Cerebellar cortex (tissue), 1 donor: ENCODE measurements at places on chromosomes 1 and 21.

- no peak for DNase-seq
Measured at GRCh38 chr21:36813052-36813451, 114.1 kb downstream of the SIM2 start.

GRCh38 chr1:36207339-36207738 lies 16.9 kb upstream of the THRAP3 start:
- DNase-seq, result no peak

- no peak for DNase-seq
Measured at GRCh38 chr1:19110257-19110927, 99.7 kb downstream of the UBR4 start.

GRCh38 chr21:45993210-45994085 lies 11.9 kb downstream of the COL6A1 start:
- no peak for DNase-seq

GRCh38 chr1:212152308-212152693 lies 116.8 kb downstream of the DTL start:
- no peak for DNase-seq

- no peak for DNase-seq
Measured at GRCh38 chr1:42392255-42392654, 11.7 kb downstream of the RIMKLA start.

DNA sequence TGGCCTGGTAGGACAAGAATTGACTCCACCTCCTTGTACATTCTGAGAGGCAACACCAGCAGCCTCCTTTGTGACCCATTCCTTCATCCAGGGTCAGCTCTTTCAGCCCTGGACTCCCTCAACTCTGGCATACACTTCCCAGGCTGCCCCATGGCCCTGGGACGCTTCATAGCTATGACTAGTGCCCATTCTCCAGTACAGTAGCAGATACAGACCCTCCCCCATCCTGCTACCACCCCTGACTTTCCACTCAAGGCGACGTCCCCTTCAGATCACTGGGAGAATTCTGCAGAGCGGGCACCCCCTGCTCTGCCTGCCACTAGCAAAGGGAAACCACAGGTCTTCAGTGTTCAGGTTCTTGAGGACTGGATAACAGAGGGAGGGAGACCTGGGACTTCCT lies 99.7 kb upstream of the HMGB4 start:
- DNase-seq, result no peak

DNA sequence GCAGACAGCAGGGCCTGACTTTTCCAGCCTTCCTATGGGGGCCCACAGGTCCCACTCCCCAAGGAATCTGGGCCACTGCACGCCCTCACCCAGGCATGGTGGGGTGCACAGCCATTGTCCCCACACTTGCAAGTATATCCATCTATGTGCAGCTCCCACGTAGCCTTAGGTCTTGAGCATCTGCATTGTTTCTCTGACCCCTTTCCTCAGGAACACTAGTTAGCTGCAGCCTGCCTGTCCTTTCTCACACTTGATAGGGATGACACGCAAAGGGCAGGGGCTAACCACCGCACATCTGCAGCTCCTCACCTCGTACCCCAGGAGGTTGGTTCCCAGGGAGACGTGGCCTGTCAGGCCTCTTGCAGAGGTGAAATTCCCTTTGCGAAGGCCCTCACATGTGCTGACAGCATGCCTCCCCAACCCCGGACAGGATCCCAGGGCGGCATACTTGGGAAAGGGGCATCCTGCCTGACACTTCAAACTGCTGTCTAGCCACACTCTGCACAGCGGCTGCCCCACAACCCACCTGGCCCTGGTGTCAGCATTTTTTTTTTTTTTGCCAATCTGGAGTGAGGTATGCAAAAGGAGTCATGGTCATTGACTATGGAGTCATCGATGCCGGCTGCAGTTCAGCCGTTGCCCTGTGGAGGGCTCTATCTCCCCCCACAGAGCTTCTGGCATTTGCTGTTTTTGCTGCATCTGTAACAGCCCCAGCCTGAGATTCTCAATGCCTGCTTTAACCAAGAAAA lies 5.0 kb downstream of the JMJD4 start:
- peak; percentile 79 for DNase-seq

DNA sequence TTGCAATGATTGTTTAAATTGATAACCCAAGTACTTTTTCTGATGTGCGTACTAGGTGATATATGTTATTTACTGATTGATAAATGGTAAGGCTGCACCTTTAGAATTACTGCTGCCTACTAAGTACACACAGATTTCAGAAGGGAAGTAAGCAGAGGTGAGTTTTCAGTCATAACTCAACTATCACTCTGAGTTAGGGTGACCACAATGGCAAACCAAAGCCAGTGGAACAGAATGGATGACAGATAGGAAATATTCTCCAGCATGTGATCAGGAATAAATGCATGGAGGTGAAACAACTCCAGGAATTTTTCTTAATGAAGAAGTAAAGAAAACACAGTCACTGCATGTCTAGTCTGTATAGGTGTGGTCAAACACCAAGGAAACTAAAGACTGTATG lies 7.5 kb upstream of the KCNJ15 start:
- DNase-seq, result no peak

DNA sequence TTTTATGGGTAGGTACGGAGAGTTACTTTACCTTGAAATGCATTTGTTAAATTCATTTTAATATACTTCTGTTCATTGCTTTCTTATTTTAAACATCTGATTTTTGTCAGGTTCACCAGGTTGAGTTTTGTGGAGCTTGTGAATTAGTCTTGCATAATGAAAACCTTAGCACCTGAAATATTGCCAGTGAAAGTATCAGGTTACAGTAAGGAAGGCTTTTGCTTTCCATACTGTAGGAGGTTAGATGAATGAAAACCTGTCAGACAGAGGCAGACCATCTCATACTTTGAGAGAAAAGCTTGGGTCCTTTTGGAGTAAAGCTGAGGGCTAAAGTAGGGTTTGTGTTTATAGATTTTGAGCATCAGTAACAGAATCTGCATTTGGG lies 34.7 kb downstream of the THRAP3 start:
- no peak for DNase-seq

DNA sequence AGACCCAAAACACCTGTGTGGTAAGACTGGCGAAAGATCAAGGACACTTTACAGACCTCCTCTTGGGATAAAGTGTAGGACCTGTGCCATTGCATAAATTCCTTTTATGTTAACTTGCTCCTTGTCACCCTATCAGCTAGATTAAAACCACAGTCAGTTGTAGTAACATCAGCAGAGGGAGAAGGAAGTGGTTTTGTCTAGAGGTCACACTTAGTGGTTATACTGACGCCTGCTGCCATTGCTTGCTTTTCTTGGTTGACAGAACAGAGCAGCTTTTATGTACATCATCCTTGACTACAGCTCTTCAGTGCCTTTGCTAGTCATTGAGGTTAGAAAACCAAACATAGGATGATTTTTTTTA lies 101.4 kb downstream of the PBX1 start:
- no peak for DNase-seq

DNA sequence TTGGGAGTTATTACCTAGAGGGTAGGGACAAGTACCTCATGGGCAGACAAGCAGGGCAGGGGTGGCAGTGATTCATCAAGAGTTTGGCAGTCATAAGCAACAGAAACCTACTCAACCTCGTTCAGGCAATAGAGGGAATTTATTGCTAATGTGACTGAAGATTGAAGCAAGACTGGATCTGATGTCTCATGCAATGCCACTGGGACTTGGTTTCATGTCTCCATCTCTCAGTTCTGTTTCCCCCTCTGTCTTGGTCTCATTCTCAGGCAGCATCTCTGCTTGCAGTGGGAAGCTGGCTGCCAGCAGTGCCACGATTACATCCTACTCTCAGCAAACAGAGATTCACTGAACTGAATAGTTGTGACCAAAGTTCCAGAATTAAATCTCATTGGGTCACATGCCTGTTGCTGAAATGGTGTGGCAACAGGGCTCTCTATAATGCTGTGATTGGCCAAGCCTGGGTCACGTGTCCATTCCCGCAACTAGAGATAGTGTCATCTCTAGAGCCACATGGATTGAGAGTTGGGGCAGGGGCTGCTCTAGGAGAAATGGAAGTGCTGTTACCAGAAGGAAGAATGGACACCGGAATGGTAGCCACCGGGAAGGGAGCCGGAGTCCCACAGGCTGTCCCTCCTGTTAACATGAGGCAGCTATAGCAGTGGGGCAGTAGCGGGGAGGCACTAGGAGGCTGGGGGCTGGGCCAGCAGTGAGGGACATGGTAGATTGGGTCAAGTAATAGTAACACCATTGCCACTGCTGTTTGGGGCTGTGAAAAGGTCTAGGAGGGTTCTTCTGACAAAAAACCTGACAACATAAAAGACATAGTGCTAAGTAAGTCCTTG lies 3.9 kb upstream of the CDC42 start:
- no peak for DNase-seq

GRCh38 chr1:67457247-67457646 lies 27.0 kb upstream of the SERBP1 start:
- no peak for DNase-seq

DNA sequence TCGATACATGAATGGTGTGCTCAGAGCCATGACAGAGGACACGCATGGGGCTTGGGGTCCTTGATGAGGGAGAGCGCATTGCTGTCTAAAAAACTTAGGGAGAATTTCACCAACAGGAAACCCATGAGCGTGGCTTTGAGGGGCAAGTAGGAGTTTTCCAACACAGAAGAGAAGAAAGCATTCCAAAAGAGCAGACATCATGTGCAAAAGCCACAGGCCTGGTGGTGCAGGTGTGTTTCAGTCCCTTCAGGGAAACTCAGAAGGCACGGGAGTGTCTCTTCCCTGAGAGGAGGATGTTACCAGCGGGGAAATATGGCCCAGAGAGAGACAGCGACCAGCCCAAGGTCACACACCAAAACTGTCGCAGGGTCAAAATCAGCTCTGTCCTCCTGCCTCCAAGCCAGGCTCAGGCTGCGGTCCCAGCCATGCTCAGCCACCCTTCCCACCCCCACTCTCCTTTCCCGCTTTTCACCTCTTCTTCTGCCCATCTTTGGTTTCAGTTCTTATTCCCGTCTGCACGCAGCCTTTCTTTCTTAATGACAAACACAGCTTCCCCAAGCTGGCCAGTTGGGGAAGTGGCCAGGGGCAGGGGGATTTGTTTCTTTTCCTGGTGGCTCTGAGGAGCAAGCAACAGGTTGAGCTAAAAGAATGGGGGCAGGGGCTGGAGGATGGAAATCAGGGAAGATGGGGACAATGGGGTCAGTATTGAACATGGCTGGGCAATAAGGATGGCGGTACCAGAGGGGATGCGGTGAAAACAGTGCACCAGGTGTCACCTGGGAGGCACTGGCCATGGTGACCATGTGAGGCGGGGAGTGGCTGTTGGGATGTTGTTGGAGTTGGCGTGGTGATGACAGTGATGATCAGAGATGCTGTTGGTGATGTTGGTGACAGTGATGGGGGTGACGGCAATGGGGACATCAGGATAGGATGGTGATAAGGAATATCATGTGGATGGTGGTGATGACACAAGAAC lies 10.3 kb downstream of the LAPTM5 start:
- DNase-seq, result no peak
